ENCODE measurements at places on chromosomes 4 and X.

- DNase-seq: peak; percentile 21
Measured at GRCh38 chr4:71287305-71287704, 51.5 kb upstream of the SLC4A4 start.

DNA sequence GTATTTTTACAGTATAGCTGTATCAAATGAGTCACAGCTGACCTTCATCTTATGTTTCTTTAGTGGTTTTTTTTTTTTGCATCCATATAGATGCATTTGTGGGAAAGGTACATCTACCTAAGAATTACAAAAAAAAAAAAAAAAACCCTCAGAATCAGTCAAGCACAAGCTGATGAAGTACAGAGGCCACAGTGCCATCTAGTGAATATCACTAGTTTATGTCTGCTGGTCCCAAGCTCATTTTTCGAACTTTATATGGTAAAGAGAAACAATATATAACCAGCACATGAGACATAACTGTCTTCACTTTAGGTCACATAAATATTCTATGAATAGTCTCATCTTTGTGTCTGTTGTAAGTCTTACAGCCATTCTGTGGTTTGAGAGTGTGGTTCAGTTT is 220.1 kb downstream of the DLG3 start:
- DNase-seq: peak; percentile 67

GRCh38 chr4:25862411-25863346 is at the start of gene SEL1L3:
SEL1L3 (minus strand) TSS chr4:25862988; CDS start chr4:25862836, 152 bp downstream.
- DNase-seq: peak; percentile 67

DNA sequence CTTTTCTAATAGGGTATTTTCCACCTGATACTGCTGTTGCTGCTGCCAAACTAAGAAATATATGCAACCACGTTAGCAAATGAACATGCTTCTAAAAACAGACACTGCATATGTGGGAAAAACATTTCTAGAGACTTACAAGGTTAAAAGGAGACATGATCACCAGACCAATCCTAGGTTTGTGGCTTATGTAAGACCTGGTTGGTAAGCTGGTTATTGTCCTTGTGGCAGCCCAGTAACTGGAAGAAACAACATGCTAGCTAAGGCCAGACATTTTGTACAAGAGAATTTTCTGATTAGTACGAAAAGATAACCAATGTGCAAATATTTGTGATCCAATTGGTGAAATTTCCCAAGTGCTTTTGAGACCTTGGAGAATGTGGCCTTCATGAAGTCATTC is 112.0 kb downstream of the AFF2 start:
- DNase-seq: no peak

- no peak for DNase-seq
Measured at GRCh38 chrX:32774966-32775365, 436.4 kb downstream of the DMD start.

GRCh38 chrX:135512508-135513129 is 7.8 kb upstream of the INTS6L start:
- DNase-seq: no peak

DNA sequence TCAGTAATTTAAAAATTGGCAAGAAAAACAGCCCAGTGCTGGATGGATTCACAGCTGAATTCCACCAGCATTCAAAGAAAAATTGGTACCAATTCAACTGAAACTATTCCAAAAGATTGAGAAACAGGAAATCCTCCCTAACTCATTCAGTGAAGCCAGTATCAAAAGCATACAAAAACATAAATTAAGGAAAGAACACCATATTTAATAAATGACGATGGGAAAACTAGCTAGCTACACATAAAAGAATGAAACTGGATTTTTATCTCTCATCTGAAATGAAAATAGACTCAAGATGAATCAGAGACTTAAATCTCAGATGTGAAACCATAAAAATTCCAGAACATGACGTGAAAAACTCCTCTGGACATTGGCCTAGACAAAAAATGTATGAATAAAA is 516.8 kb upstream of the SPANXN1 start:
- no peak for DNase-seq

- DNase-seq: no peak
Measured at GRCh38 chr4:76386566-76387305, 34.2 kb downstream of the CCDC158 start.

DNA sequence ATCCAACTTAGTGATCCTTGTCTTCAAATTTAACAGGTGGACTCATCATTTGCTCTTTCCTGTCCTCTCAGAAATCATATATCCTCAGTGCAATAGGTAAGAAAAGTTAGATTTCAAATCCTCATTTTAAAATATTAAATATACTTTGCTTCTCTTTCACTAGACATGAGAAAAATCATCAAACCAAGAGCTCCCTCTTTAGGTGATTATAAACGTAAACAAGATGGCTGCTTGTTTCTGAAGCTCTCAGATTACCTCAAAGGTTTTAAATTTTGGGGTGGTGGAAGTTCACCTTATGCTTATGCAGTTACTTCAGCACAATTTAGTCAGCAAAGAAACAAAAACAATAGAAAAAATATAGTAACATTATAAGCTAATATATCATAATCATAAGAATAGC is 27.3 kb downstream of the CSN3 start:
- peak; percentile 65 for DNase-seq

DNA sequence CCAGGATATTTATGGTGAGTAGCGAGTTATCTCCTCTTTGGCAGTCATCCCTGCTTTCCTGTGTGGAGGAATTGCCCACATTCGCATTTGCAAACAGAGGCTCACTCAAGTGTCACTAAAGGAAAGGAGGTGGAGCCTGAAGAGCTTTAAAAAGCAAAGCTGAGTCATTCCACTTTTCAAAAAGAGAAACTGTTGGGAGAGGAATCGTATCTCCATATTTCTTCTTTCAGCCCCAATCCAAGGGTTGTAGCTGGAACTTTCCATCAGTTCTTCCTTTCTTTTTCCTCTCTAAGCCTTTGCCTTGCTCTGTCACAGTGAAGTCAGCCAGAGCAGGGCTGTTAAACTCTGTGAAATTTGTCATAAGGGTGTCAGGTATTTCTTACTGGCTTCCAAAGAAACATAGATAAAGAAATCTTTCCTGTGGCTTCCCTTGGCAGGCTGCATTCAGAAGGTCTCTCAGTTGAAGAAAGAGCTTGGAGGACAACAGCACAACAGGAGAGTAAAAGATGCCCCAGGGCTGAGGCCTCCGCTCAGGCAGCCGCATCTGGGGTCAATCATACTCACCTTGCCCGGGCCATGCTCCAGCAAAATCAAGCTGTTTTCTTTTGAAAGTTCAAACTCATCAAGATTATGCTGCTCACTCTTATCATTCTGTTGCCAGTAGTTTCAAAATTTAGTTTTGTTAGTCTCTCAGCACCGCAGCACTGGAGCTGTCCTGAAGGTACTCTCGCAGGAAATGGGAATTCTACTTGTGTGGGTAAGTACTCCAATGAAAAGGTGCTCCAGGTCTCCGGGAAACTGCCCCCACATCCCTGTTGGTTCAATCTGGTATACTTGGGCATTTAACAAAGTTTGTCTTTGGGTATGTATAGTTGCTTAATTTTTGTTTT is at the start of gene EGF:
Gene EGF, plus strand, starts transcription at position 178 of the 890 bp plus-strand sequence. Its CDS starts 453 bp downstream, at position 631.
- DNase-seq: peak; percentile 29
